ENCODE measurements at places on chromosomes 11 and 22.
A peak's percentile ranks its signal among the peaks of the same experiment; 100 is the strongest.

GRCh38 chr11:115806056-115806455 lies 301.8 kb upstream of the CADM1 start:
- no peak for DNase-seq

DNA sequence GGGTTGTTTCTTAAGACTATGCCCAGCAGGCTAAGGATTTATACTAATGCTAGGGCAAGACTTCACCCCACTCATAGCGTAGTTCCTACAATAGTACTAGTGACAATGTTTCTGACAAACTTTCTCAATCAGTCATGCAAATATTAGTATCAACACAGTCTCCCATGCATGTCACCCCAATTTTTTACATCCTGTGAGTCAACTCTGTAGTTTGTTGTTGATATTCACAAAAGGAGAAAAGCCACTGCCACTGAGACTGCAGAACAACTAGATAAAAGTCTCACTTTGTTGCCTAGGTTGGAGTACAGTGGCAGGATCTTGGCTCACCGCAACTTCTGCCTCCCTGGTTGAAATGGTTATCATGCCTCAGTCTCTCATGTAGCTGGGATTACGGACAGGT lies 155.2 kb downstream of the RBFOX2 start:
- no peak for DNase-seq

DNA sequence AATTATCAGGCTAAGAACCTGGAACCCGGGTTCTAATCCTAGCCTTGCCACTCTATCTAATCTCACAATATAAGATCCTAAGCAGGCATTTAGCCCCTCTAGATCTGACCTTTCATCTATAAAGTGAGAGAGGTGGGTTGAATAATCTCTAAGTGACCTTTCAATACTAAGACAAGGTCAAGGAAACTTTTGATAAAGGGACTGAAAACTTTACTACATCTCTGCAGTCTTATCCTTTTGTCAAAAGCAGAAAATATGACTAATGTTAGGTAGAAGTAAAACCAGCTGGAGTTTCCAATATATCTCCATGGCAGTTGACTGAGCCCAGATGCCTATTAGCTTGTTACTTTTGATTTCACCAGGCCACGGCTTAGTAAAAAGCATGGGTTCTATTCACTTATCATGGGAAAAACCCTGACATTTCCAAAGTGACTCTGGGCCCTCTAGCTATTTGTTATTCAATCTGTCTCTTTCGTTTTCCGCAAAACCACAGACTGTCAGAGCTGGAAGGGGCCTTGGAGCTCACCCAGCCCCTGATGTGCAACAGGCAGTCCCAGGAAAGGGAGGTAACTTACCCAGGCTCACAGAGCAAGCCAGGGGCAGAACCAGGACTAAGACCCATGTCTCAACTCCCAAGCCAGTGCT lies 75.8 kb downstream of the RAB30 start:
- DNase-seq = no peak

- DNase-seq = no peak
These were observed 40.0 kb downstream of the DCUN1D5 start for GRCh38 chr11:103051981-103052380.

DNA sequence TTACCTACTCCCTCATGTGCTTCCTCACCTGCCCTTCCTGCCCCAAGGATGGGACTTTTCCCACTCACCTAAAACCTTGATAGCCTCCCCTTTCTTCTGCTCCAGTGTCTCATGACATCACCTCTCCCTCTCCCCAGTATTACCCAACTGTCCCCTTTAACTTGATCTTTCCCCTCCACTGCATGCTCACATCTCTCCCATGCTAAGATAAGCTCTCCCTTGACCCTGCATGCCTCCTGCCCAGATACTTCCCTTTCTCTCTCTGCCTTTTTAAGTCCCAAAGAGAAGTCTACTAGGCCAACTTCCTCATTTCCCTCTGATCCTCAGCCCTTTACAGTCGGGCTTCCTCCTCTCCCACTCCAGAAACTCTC lies 14.8 kb downstream of the CD3E start:
- DNase-seq = no peak

DNA sequence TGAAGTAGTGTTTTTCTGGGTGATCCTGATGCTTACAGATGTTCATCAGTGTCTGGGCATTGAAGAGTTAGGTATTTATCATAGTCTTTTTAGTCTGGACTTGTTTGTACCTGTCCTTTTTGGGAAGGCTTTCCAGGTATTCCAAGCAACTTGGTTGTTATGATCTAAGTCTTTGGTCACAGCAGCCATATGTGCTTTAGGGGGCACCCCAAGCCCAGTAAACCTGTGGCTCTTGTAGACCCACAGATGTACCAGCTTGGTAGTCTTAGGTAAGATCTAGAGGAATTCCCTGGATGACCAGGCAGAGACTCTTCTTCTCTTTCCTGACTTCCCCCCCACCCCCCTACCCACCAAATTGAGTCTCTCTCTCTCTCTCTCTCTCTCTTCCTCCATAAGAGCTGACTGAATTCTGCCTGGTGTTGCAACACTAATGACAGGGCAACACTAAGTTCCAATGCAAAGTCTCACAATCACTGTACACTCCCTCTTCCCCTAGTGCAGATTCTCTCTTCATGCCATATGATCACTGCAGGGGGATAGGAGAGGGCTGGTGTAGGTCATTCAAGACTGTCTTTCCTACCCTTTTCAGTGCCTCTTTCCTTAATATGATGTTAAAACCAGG lies 24.5 kb upstream of the MMP8 start:
- DNase-seq = no peak

DNA sequence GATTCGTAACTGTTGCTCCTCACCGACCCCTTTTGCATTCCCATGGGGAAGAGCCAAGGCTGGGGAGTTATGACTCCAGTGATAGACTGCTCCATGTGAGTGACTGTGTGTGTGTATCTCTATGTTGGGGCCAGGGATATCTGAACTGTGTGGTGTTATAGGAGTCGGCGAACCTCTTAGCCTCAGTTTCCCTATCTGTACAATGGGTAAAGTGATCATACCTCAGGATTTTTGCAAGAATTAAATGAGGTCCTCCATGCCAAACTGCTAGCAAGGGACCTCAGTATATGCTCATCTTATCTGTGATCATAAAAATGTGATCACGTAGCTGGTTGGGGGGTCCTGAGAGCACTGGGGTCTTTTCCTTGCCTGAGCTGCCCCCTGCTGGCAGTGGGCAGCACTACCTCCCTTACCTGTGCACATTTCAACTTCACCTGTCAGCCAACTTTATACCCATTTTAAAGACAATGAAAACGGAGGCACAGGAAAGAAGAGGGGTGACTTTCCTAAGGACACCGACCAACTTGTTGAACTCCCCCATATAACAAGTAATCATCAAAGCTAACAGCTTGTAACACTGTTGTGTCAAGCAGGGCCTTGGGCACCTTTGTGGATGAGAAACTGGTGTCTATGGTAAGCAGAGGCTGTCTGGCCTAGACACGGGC lies 1.4 kb upstream of the DPP3 start:
- DNase-seq = peak; percentile 63

DNA sequence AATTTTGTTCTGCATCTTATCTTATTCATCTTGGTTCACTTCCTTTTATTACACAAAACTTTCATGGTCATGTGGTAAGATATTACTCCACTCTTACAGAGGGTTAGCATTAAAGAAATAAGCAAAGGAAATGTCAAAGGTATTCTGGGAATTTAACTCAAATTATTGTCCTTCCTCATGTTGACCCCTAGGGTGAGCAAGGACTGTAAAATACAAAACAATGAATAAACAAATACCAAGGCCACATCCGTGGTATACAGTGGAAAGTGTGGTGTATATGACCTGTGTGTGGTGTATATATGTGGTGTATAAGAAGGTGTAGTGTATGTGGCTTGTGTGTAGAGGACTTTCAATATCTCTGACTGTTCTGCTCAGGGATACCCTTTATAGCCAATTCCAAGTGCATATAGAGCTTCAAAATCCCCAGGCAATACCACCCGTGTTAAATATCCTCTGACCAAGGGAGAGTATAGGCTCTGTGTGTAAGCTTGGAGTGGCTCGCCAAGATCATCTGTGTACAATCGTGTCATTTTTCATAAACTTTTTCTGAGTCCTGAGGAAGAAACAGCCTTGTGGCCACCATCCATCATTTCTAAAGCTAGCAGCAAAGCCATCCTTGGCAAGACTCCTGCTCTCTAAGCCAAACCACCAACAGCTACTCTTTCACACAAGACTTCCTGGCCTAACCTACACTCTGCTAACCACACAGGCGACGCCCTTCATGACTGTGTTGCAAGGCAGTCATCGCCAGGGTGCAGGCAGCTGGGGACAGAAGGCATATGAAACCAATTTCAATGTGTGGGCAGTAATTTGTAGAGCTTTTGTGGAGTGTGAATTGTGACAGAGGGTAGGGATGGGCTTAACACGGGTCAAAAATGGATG lies 548.0 kb downstream of the ETS1 start:
- DNase-seq = peak; percentile 76

- peak; percentile 83 for DNase-seq
These were observed 35.0 kb downstream of the GRIK4 start for GRCh38 chr11:120546312-120547205.

GRCh38 chr11:587978-588380 lies 11.7 kb downstream of the PHRF1 start:
- no peak for DNase-seq

DNA sequence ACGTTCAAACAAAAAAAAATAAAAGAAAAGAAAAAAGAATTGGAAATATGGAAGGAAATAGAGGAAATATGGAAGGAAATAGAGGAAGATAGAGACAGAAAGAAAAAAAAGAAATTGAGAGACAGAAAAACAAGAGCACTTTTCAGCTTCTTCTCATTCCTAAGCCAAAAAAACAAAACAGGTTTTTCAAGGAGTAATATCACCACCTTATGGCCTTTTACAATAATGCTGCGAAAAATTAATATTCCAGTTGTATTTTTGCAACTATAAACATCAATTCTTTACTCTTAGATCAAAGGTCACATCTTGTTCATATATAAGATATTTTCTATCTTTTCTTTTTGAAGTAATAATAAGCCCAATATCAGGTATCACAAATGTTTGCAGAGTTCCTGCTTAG lies 328.3 kb downstream of the FAT3 start:
- DNase-seq = no peak

DNA sequence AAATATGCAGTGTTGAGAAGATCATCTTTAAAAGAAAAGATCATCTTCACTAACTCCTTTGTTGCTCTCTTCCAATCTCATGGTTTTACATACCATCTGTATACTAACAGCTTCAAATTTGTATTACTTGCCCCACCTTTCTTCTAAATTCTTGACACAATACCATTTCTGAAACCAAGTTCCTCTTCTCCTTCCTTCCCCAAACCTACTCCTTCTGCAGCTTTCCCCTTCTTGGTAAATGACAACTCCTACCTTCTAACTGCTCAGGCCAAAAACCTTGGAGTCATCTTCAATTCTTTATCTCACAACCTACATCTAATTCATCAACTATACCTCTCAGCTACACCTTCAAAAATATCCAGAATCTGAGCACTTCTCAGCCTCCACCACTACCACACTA lies 9.3 kb downstream of the PRCP start:
- DNase-seq = no peak

DNA sequence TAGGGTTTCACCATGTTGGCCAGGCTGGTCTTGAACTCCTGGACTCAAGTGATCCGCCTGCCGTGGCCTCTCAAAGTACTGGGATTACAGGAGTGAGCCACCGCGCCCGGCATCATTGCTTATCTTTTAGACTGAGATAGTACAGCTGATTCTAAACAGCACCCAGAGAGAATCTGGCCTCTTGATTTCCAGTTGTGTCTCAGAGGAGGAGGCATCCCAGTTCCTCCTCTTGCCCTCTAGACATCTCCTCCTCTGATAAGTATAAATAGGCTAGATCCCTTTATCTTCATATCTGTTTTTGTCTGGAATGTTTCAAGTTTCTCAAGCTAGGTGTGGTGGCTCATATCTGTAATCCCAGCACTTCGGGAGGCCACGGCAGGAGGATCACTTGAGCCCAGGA lies 7.0 kb downstream of the MARK2 start:
- DNase-seq = no peak
